ENCODE measurements at places on chromosomes 6 and 20. TPM values are rescaled to one million over a fixed set of nuclear protein-coding genes. Genes with fewer than 3 reads are reported as not detected.

TUBB2B gene
- total RNA-seq, result not detected

ADRM1 gene
- total RNA-seq, result 74.6 TPM

BEND6 gene
- not detected for total RNA-seq

IL17F gene
- not detected for total RNA-seq

DPPA5 gene
- not detected for total RNA-seq

DNA sequence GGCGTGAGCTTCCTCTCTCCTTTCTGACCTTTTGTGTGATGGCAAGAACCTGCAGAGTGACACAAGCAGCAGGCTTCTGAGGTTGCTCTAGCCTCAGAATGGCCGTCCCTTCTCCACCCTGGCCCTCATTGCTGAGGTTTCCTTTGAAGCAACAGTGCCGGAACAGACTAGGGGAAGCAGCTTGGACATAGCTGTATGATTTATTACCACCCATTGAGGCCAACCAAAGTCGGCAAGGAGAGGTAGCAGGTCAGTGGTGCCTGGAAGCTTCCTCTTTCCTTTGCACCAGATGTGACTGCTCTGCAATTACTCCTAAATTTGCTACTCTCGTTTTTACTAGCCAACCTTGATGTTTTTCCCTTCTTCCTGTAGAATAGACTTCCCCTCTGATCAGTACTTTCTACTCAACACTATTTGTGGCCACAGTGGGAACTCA is 31.4 kb downstream of the PTPN1 start:
- no peak overlapping the region for H3K4me3 ChIP-seq
- H3K36me3 ChIP-seq, result peaks cover 32% of the 10 kb centered on the region
- peaks cover 53% of the 10 kb centered on the region for H3K4me1 ChIP-seq
- no peaks in the 10 kb centered on the region for H3K27me3 ChIP-seq
- no peak overlapping the region for H3K27ac ChIP-seq

DNA sequence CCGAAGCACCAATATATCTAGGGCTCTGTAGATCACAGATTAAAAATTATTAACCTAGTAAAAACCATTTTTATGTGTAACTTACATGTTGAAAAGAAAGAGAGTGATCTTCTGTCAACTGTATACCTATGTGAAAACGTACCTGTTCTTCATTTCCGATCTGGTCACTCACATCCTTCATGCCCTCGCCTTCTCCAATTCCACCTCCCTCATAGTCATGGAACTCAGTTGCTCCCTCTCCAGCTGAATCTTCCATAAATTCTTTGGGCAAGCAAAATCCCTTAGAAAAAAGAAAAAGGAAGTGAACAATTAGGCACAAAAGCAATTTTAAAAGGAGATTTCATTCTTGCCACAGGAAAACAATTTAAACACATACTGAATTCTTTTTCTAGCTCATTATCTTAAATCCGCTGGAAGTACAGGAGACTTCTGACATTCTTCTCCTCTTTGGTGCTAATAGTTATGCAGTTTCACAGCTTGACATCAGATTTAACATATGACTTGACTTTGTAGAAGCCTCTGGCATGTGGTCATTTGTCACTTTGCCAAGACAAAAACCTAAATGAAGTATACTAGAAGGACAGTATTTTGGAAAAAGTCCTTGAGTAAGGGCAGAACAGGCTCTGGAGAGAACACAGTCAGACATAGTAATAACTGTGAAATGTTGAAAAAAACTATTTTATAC is 29.5 kb upstream of the LYRM2 start:
- DNase-seq, result no peak
- no peaks in the 10 kb centered on the region for H3K27me3 ChIP-seq
- H3K4me3 ChIP-seq, result no peak overlapping the region
- H3K4me1 ChIP-seq, result no peaks in the 10 kb centered on the region
- peaks cover 13% of the 10 kb centered on the region for H3K36me3 ChIP-seq

DNA sequence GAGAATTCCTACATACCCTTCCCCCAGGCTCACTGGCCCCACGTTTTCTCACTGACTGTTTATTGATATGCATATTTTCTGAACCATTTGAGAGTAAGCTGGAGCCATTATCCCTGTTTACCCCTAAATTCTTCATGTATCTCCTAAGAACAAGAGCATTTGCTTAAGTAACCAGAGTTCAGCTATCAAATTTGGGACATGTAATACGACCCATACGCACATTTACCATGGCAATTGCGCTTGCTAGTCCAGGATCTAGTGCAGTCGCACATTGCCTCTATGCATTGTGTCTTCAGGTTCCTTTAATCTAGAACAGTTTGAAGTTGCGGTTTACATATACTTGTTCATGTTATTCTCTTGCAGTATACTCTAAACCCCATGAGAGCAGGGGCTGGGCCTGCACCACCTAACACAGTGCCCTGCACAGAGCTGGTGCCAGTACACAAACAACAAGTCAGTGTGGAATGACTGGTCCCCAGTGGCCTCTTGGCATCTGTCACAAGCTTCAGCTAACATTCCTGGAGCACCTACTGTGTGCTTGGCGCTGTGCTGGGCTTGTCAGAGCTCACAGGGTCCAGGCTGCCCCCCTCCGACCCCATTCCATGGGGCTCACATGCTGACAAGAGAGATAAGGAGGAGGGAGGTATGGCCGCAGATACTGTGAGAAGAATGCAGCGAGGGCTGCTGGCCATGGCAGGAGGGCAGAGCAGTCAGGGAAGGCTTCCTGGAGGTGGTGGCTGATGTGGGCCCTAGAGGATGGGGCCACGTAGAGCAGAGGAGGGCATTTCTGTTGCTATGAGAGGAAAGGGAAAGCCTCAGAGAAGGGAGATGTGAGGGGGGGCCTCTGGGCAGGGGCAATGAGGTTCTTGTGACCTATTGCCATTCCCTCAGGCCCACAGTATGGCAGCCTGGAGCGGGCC is 28.1 kb downstream of the SPDEF start:
- no peaks in the 10 kb centered on the region for H3K27me3 ChIP-seq
- H3K27ac ChIP-seq, result no peak overlapping the region
- H3K4me1 ChIP-seq, result peaks cover 5% of the 10 kb centered on the region
- no peaks in the 10 kb centered on the region for H3K36me3 ChIP-seq
- no peak for DNase-seq

DNA sequence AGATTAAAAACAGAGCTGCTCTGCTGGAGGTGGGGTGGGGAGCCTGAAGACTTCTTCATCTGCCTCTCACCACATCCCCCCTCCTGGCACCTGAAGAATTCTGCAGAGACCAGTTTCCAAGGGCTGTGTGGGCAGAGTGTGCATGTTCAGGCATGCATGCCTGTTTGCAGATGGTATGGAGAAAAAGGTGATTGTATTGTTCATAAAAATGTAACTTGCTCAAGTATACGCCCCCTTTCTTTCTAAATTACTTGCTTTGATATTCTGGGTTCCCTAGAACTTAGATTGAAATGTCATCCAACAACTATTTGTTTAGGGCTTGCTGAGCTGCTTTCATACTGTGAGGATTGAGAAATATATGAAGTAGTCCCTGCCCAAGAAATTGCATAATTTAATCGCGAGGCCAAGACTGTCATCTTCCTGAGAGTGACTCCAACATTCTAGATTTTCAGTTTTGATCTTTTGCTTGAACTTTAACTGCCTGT is 83.6 kb downstream of the LCA5 start:
- no peaks in the 10 kb centered on the region for H3K27me3 ChIP-seq
- H3K27ac ChIP-seq, result no peak overlapping the region
- no peaks in the 10 kb centered on the region for H3K36me3 ChIP-seq
- no peaks in the 10 kb centered on the region for H3K4me1 ChIP-seq
- no peak overlapping the region for H3K4me3 ChIP-seq
- no peak for DNase-seq

DNA sequence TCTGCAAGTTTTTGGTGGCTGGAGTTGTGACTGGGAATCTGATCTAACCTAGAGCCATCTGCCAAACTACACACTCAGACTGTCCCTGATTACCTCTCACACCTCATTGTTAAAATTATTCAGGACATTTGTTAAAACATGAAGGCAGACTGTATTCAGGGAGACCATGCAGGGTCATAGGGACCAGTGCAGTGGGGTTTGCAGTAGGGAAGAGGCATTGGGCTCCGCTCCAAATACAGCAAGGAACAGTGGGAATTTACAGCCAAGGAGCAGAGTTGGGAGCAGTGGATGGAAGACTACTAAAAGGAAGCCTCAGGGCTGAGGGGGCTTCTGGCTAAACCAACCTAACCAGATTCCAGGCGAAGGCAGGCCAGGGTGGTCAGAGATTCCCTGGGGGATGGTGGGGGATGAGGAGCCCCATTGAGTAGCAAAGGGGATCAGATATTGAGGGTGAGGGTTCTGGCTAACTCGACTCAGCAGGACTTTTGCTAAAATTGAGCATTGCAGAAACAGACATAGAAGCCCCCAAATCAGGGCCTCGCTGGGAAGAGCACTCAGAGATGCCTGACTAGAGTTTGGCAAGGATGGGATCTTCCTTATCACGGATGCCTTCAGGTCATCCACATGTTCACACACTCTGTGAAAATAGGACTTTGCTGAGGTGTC is 172.0 kb downstream of the ZDHHC14 start:
- DNase-seq, result no peak
- no peak overlapping the region for H3K27ac ChIP-seq
- peaks cover 16% of the 10 kb centered on the region for H3K36me3 ChIP-seq
- H3K4me3 ChIP-seq, result no peak overlapping the region

GRCh38 chr6:159953091-159953601 is 15.7 kb upstream of the IGF2R start:
- no peak overlapping the region for H3K4me3 ChIP-seq
- H3K36me3 ChIP-seq, result no peaks in the 10 kb centered on the region
- H3K27me3 ChIP-seq, result peaks cover 12% of the 10 kb centered on the region
- H3K27ac ChIP-seq, result no peak overlapping the region
- H3K4me1 ChIP-seq, result no peaks in the 10 kb centered on the region
- DNase-seq, result no peak

DNA sequence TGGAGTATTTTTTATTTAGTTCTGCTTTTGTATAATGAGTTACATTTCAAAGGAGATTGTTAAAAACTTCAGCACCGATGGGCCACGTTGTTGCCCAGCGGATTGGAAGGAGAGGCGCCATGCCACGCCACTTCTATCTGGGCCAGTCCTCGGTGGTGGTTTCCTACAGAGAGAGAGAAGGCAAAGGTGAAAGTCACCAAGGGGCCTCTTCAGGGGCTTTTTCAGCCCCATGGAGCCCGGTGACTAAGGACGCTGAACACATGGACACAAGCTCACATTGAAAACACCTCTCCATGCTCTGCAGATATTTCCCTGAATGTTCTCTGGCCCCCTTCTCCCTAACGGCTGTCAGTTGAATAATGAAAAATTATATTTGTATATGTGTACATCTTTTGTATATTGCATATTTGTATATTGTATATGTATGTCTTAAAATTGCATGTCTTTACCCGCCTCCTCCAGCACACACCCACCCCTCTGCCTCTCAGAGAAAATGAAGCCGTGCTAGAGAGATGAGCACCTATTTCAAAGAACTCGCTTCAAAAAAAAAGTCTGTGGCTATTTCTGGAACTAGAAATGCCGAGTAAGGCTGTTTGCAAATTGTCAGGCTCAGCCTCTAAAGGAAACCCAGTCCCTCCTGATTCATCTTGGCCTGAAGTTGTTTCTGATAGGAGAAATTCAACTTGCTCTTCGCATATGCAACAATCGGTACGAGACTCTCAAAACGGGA is 91.9 kb upstream of the CDH4 start:
- H3K4me3 ChIP-seq, result no peak overlapping the region
- no peak for DNase-seq
- H3K27ac ChIP-seq, result no peak overlapping the region

DNA sequence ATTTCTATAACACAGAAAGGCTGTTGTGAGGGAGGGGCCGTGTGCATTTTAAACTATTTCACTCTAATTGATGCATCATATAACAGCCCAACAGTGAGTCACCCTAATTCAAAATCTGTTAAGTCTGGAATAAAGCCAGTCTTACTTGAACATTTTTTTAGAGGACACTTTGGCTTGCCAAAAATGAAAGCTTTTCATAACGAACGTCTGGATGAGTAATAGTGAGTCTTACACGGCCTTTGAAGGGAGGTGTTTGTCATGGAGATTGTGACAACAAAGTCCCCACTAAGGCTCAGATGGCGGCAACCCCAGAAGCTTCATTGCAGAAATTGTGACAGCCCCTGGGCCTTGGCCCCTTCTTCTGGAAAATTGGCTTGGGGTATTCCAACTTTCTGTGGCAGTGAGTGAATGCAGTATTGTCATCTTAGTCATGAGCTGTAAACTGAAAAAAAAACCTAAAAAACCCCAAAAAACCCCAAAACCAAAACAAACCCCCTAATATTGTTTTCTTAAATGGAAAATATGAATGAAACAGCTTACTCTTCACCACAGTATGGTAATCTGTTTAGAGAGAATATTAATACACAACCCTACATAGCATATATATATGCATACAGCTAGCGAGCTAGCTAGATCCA is 92.6 kb upstream of the CLDN20 start:
- peaks cover 6% of the 10 kb centered on the region for H3K36me3 ChIP-seq
- H3K4me3 ChIP-seq, result peak overlapping the region; percentile 63
- H3K27me3 ChIP-seq, result no peaks in the 10 kb centered on the region
- peak; percentile 63 for DNase-seq

DNA sequence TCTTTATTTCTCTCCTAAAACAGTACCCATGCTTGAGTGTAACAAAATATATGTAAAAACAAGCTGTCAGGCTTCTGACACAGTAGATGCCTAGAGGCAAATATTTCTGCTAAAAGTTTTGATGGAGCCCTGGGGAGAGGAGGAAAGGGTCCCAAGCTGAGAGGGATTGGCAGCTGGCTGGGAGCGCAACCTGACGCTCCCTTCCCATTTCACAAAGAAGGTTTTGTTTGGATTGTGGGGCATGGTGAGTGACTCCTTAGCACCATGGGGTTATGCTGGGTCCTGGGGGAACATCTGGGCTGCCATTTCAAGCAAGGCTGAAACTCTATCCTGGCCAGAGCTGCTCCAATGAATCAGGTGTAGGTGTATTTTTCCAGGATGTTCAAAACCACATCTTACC is 720.5 kb downstream of the MAFB start:
- no peak overlapping the region for H3K27ac ChIP-seq
- no peaks in the 10 kb centered on the region for H3K27me3 ChIP-seq
- DNase-seq, result no peak
- H3K36me3 ChIP-seq, result no peaks in the 10 kb centered on the region

- no peaks in the 10 kb centered on the region for H3K27me3 ChIP-seq
- DNase-seq, result no peak
- no peak overlapping the region for H3K27ac ChIP-seq
- H3K4me3 ChIP-seq, result no peak overlapping the region
- no peaks in the 10 kb centered on the region for H3K4me1 ChIP-seq
- H3K36me3 ChIP-seq, result no peaks in the 10 kb centered on the region
Observed at GRCh38 chr6:69489970-69490369, 306.8 kb downstream of the LMBRD1 start.

DNA sequence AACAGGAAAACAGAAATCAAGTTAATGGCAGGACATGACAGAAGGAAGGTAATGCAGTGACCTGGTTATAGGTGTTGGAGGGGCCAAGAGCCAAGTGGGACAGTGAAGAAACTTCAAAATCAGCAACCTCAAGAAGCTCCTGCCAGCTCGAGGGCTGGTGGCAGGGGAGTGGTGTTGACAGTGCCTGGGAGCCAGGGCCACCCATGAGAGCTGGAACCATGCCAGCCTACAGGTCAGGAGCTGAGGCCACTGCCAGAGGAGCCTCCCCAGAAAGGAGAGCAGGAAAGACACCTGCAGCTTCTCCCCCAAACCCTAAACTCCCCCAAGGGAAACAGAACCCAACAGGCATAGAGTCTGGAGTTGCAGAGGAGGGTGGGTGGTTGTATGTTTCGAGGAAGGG is 262.1 kb downstream of the LRFN2 start:
- H3K4me3 ChIP-seq, result no peak overlapping the region
- no peak overlapping the region for H3K27ac ChIP-seq
- H3K4me1 ChIP-seq, result peaks cover 12% of the 10 kb centered on the region
- H3K27me3 ChIP-seq, result peaks cover 26% of the 10 kb centered on the region
- no peaks in the 10 kb centered on the region for H3K36me3 ChIP-seq

GRCh38 chr20:50953196-50953595 is 5.1 kb downstream of the DPM1 start:
- peaks cover 7% of the 10 kb centered on the region for H3K36me3 ChIP-seq
- no peak for DNase-seq
- no peak overlapping the region for H3K4me3 ChIP-seq
- H3K27me3 ChIP-seq, result no peaks in the 10 kb centered on the region
- H3K4me1 ChIP-seq, result peaks cover 22% of the 10 kb centered on the region
